Activated CD8-positive, alpha-beta memory T cell treated with anti-CD3 and anti-CD28 coated beads for 1 hour (primary cell): ENCODE measurements at places on chromosomes 13 and 19.

- no peak for DNase-seq
Measured at GRCh38 chr19:19468424-19469050, 46.8 kb downstream of the TSSK6 start.

GRCh38 chr13:48733739-48734335, 80.1 kb downstream of the CYSLTR2 start:
- no peak for DNase-seq

DNA sequence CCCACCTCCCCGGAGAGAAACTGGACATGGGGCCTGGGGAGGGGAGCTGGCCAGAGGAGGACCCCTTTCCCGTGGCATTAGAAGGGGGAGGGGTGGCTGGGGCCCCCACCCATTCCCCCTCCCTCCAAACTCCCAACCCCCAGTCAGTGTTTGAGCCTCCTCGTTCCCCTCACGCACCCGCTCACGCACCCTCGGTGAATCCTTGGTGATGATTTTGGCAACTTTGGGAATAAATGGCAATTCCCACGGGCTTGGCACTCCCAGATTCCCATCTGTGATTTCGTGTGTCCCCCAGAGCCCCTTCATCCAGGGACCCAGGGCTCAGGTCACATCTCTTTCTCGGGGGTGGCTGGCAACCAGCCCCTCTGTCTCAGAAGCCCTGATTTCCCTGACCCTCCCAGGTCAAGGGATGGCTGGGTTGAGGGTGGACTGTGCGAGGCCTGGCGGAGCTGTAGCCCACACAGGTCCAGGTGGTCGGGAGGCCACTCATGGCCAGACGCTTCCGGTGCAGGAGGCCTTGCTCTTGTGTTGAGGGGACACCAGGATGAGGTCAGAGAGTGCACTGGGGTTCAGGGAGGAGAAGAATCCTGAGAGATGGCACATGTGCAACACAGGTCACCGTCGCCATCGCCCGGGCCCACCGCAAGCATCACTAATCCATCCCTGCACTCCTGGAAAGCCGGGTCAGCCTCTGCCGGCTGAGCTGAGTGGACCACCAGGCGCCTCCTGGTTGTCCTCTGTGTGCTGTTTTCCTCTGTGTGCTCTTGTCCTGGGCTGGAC, 20.7 kb downstream of the EPN1 start:
- DNase-seq: no peak

DNA sequence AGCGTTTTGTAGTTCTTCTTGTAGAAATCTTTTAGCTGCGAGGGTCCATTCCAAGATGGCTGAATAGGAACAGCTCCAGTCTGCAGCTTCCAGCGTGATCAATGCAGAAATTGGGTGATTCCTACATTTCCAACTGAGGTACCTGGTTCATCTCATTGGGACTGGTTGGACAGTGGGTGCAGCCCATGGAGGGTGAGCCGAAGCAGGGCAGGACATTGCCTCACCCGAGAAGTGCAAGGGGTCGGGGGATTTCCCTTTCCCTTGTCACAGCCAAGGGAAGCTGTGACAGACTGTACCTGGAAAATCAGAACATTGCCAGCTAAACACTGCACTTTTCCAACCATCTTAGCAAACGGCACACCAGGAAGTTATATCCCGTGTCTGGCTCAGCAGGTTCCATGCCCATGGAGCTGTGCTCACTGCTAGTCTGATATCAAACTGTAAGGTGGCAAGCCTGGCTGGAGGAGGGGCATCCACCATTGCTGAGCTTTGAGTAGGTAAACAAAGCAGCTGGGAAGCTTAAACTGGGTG, 176.0 kb upstream of the SPRY2 start:
- no peak for DNase-seq
